Activated CD8-positive, alpha-beta memory T cell treated with anti-CD3 and anti-CD28 coated beads for 1 hour (primary cell): ENCODE measurements at places on chromosomes 6 and 20.

GRCh38 chr20:37697314-37697713 lies 3.5 kb downstream of the CTNNBL1 start:
- DNase-seq: no peak

- no peak for DNase-seq
Observed at GRCh38 chr20:10633718-10634117, 40.1 kb downstream of the JAG1 start.

GRCh38 chr6:3876866-3877265 lies 27.7 kb downstream of the FAM50B start:
- no peak for DNase-seq

DNA sequence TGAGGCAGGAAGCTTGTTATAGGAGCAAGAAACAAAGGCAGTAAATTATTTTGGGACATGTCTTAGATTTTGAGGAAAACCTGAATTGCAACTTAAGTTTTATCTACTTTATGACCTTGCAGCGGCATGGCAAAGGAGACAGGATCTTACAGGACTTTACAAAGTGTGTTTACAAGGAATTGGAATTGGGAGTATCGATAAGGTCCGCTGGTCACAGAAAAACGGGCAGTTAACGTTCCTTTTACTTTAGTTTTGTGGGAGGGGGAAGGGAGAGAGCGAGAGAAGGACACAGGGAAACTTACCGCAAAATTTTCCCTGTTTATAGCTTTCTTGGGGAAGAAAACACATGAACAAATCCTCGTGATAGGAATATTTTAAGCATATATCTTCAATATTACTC lies 1607.2 kb downstream of the GRIK2 start:
- no peak for DNase-seq

DNA sequence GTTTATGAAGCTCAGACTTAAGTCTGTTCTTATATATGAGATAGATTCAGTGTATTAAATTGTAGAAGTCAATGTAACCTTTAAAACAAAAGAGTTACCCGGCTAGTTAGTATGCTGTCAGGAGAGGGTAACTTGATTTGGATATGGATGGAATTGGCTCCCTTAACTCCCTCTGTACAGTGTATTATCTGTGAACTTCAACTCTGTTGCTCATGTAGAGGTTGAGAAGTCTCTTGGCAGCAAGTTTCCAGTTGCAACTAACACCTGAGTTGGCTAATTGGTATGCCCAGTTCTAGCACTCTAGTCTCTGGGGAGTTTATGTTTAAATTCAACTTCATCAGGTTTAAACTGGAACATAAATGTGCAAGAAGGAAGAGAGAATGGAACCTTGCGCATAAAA lies 111.0 kb downstream of the NCOA3 start:
- no peak for DNase-seq

- DNase-seq: no peak
Observed at GRCh38 chr20:54043076-54043967, 27.1 kb downstream of the BCAS1 start.

DNA sequence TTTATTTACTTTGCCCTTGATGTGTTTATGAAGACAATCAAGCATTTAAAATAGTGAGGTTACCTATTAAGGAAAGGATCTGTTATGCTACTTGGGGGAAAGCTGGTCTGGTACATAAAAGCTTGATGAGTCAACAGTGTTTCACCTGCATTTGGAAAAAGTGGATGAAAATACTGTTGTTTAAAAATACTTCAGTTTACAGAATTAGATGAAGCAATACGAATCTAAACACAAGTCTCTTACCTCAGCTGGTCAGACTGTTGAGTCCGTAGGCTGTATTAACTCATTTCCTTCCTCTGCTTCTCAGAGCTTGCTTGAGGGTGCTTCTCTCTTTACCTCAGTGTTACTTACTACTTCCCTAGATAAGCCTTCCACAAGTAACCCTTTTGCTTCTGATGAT lies 36.1 kb downstream of the NKX2-4 start:
- no peak for DNase-seq

DNA sequence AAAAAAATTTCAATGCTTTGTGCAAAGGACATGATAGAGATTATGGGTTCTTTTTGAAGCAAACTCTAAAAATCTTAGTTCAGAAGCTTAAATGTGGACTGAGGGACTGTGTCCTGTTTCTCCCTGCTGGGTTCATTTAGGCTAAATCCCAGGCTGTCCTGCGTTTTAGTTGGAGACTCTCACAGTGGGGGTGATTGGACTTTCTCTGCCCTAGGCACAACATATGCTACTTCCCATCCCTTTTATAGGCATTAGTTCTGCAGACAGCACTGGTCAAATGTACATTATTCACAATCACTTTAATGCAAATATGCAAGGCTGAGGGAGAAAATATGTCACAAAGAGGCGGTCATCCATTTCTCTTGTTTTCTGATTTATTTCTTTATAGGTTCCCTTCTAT lies 71.3 kb downstream of the TFAP2B start:
- no peak for DNase-seq

- no peak for DNase-seq
Observed at GRCh38 chr6:132089173-132089572, 138.0 kb upstream of the CCN2 start.

DNA sequence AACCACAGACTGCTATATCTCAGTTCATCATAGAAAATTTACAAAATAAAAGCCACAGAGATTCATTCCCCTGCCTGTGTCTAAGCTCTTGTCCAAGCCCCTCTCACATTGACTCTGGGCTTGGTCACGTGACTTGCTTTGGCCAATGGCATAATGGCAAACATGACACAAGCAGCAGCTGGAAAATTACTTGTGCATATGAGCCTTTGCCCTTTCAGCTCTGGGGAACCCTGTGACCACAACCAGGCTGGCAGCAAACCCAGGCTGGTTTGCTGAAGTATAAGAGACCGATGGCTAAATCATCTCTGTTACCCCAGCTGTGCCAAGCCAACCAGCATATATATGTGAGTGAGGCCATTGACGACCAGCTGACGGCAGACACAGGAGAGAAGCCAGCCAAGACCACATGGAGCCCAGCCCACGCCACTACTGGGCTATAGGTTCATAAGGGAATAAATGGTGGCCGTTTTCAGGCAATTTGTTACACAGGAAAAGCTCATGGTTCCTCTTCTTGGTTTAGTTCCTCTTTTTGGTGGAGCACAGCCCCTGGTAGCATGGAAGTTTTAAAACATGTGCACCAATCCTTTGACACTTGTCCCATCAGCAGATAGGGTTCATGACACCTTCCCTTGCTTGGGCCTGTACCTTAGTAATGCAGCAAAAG lies 31.8 kb upstream of the RSPO4 start:
- DNase-seq: no peak

GRCh38 chr6:110173506-110174132 lies 5.9 kb downstream of the WASF1 start:
- no peak for DNase-seq

GRCh38 chr6:124131259-124131658 lies 327.6 kb downstream of the NKAIN2 start:
- DNase-seq: no peak

- no peak for DNase-seq
Observed at GRCh38 chr6:138378463-138378862, 758 bp downstream of the SMIM28 start.

DNA sequence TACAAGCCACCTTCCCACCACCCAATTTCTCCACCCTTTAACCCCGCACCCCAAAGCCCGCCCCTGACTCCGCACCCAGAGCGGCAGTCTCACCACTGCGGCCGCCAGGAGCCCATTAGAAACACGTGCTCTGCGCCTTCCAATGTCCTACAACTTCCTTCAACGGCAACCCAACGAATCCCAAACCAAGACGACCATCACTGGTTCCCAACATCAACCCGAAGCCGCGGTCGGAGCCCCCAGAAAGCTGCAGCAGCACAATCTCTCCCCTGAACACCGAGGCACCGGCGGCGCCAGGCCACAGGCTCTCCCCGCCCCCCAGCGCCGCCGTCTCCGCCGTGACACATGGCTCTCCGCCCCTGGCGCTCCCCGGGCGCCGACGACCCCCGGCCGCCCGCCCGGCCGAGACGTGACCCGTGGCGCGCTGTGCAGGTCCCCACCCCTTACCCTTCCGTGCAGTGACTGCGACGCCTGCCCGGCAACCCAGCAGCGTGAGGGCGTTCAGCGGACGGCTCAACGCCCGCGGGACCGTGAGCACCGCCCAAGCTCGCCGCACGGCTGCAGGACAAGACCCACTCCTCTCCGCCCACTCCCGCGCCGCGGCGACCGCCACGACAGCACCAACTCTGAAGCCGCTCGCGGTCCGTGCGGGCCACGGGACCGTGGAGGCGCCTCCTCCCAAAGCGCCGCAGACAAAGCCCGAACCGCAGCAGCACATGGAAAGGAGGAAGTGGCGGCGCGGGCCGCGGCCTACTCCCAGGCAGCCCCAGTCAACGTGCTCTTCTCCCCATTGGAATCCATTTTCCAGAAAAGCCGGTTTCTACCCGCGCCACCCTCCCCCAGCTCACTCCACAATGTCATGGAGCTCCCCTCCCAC lies 551 bp downstream of the SYNCRIP start:
- DNase-seq: peak; percentile 34

GRCh38 chr6:132936646-132937045 lies 122.3 kb downstream of the RPS12 start:
- DNase-seq: no peak

GRCh38 chr20:34164381-34164984 lies 52.4 kb upstream of the EIF2S2 start:
- DNase-seq: no peak

DNA sequence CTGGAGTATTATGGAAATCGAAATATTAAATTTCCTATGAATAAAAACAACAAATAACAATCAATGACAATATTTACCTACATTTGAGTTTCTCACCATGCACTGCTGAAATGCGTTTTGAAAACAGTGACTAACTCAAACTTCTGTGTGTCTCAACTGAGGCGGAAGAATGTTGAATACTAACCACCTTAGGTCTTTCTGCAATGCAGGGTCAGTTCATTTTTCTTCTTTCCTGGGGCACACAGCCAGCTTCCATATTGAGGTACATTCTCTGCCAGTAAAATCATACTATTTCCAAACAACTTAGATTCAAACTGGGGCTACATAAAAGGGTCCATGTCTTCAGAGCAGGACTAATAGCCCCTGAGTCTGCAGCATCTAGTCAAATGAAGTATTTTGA lies 310.1 kb downstream of the UTRN start:
- DNase-seq: no peak

- DNase-seq: no peak
Observed at GRCh38 chr6:139996253-139996834, 621.9 kb upstream of the CITED2 start.
